ENCODE measurements at places on chromosomes 7 and 10. TPM values are rescaled to one million over a fixed set of nuclear protein-coding genes. Genes with fewer than 3 reads are reported as not detected.

EBLN1 gene
- 0.09 TPM for total RNA-seq

LIPN gene
- not detected for total RNA-seq

ATOH7 gene
- total RNA-seq = 0.13 TPM

ACHE gene
- total RNA-seq = 21.5 TPM

Measured in muscle of leg (tissue), 16 donors.